ENCODE measurements at places on chromosomes 11 and 22.

DNA sequence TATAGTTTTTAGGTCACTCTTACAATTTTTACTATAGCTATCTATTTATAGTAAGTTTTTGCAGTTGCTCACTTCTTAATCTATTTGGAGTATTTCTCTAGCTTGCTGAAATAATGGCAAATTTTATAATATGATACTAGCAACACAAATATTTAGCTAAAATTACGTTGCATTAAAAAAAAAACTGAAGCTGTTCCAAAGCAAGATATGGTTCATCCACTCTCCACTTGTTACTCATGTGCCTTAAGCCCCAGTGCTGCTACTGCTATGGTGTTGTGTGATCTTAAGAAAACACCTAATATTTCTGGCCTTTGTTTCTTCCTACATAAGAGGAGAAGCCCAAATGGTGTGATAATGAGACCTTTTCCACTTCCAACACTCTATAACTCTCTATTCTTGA, 479 bp downstream of the MMP3 start:
- DNase-seq: no peak

DNA sequence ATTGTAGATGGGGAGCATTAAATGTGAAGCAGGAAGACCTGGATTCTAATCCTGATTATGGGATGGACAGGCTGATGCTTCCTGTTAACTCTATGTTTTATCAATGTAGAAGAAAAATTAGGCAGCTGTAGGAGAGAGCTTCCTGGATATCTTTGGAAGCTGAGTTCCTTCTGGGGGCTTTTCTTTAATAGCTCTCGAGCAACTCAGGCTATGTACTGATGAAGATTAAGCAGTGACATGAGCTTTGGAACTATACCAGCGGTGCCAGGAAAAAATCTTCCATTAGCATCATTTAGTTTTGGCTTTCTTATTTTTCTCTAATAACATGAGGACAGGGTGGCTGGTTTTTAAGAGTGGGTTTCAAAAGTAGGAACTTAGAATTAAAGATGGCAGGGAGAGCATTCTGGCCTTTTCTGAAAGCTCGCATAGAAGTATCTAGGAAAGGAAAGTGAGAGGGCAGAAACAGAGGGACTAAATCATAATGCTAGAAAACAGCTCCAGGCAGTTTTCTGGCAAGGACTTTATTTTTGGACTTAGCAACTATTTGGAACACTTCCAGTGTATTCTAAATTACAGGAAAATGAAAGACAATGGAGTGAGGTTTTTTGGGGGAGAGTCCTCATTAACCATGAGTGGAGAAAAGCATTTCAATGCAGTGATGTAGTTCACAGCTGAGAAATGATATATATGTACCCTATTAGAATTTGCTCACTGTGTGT, 69.2 kb upstream of the RRM1 start:
- DNase-seq: no peak

- no peak for DNase-seq
Observed at GRCh38 chr11:3632070-3632660, 9.6 kb downstream of the ART5 start.

GRCh38 chr22:41532908-41533825, 11.1 kb downstream of the POLR3H start:
- DNase-seq: peak; percentile 52

DNA sequence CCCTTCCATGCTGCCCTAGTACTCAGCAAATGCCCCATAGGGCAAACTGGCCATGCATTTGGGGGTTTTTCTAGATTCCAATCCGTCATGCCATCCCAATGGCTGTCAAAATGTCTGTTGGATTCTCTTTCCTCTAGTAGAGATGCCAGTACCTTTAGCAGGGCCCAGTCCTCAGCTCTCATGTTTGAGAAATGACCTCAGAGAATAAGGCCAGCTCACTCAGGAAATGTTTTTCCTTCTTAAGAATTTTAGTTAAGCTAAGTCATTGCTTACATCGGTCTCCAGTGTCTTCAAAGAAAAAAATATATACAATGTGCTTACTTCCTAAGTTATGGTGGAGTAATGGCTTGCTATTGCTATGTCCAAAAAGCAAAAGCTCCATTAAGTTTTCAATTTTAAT, 14.1 kb upstream of the ALKBH3 start:
- no peak for DNase-seq

All from T-helper 1 cell (primary cell).